ENCODE measurements at places on chromosomes 5 and 9. TPM values are rescaled to one million over a fixed set of nuclear protein-coding genes. Genes with fewer than 3 reads are reported as not detected.

- DNase-seq = no peak
Observed at GRCh38 chr9:4034404-4034803, 265.5 kb downstream of the GLIS3 start.

DNA sequence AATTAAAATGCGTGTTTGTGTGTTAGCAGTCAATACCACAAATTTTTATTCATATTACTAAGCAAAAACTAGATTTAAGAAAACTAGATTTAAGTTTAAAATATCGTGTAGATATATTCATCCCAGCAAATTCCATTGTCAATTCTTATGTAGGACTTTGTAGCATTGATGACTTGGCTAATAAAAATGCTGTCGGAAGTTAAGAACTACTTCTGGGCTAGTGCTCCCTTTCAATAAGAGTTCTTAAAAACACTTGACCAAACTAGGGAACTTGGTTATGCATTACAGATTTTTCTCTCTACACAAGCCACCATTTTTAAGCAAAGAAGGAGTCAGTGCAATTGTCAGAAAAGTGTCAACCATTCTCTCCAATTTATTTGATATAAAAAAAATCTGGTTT is 68.7 kb upstream of the RAD23B start:
- DNase-seq = no peak

- no peak for DNase-seq
Observed at GRCh38 chr9:118891213-118891612, 478.0 kb downstream of the BRINP1 start.

DAPK1 gene
- 16.7 TPM for polyA plus RNA-seq

- DNase-seq = no peak
Observed at GRCh38 chr5:33417632-33418031, 23.1 kb upstream of the TARS1 start.

MLANA gene
- polyA plus RNA-seq = not detected

PDCD1LG2 gene
- polyA plus RNA-seq = 1.6 TPM

FGF18 gene
- not detected for polyA plus RNA-seq

DNA sequence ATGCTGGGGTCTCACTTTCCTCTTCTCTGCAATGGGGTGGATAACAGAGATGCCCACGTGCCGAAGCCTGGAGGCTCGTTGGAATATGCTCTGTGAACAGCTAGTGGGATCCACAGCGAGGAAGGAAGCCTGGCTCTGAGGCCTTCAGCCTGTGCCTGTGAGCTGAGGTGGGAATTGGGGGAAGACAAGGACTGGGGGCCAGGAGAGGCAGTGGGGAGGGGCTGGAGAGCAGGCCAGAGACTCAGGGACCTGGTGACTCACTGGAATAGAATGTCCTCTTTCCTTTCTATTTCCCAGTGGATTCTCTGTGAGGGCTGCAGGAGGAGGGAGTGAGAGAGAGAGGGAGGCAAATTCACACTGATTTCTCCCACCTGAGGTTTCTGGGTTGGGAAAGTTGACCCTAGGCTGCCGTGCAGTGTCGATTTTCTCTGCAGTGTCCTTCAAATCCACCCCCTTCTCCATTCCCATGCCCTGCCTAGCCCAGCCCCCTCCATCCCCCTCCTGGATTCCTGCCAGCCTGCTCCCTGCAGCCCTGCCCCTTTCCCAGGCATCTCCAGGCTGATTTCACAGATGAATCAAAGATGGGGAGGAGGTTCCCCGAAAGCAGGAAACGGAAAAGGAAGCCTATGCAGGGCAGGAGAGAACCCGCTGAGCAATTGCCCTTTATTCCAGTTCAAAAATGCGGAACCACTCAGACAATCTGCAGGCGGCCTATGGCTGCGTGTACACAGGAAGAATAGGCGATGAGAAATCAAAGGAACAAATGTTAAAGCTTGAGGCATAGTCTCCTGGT is 1.4 kb upstream of the SPAAR start:
- peak; percentile 84 for DNase-seq

DNA sequence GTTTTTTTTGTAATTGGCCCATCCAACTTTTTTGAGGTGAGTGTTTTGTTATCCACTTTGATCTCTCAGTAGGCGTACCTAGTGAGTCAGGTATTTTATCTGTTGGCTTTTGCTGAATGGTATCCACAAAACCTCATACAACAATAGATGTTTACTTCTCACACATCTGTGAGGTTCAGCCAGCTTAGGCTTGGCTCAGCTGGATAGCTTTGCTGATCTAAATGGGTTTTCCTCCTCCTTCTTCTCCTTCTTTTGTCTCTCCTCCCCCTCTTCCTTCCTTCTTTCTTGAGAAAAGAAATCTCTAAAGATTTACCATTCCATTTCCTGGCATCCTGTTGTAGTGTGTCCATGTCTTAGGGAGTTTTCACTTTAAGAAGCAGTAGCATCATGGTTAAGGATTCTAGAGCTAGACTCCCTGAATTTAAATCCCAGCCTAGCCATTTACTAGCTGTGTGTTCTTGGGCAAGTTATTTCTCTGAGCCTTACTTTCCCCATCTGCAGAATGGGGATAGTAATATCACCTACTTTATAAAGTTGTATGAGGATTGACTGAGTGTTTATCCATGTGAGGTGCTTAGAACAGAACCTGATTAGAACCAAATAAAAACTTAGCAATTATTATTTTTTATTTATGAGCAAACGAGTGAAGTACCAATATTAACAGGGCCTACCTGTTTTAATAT is 126.3 kb downstream of the ARHGAP26 start:
- no peak for DNase-seq

NOXA1 gene
- polyA plus RNA-seq = 2.9 TPM

DNA sequence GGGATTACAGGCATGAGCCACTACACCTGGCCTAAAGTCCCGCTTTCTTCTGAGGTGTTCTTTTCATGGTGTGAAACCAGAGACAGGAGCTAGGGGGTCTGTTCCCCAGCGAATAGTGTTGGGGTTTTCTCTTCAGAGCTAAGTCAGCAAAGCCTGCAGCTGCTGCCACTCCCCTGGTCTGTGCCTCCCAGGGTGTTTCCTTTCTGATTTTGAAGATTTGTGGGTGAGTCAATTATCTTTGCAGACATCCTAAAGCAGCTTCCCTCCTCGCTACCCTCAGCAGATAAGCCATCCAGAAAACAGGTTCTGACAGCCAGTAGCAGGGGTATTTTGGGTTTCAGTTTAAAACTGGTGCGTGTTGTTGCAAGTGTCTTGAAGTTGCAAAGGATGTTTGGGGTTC is 72.0 kb upstream of the IQGAP2 start:
- DNase-seq = no peak

GNAQ gene
- 25.9 TPM for polyA plus RNA-seq

- no peak for DNase-seq
Observed at GRCh38 chr9:38012767-38013450, 56.1 kb downstream of the SHB start.

DNA sequence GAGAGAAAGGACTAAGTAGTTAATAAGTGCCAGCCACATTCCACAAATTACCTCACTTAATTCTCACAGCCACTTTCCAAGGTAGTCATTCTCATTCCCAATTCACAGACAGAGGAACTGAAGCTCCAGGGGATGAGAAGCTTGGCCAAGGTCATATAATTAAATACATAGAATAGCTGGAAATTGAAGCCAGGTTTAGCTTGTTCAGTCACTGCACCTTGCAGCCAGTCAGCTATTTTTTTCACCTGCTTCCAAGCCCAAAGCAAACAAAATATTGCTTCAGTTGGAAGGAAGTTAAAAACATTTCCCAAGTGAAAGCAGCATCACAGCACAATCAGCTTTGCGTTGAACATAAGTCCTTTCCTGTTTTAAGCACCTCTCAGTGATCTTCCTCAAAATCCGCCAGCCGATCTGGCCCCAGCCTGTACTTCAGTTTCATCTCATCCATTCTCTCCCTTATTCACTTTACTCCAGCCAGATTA is 4.8 kb downstream of the ALDH1A1 start:
- no peak for DNase-seq

GRCh38 chr9:136700959-136701667 is 11.3 kb upstream of the DIPK1B start:
- DNase-seq = no peak

- no peak for DNase-seq
Observed at GRCh38 chr5:139126711-139127111, 71.5 kb downstream of the SIL1 start.

GRCh38 chr5:91176288-91177016 is 206.7 kb downstream of the ARRDC3 start:
- no peak for DNase-seq

DNA sequence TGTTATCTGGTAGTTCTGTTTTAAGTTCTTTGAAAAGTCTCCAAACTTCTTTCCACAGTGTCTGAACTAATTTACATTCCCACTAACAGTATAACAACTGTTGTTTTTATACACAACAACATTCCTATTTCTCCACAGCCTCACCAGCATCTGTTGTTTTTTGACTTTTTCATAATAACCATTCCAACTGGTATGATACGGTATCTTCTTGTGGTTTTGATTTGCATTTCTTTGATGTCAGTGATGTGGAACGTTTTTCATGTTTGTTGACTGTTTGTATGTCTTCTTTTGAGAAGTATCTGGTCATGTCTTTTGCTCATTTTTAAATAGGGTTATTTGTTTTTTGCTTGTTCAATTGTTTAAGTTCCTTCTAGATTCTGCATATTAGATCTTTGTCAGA is 12.6 kb upstream of the GRAMD2B start:
- no peak for DNase-seq

TNC gene
- 88.4 TPM for polyA plus RNA-seq

DNA sequence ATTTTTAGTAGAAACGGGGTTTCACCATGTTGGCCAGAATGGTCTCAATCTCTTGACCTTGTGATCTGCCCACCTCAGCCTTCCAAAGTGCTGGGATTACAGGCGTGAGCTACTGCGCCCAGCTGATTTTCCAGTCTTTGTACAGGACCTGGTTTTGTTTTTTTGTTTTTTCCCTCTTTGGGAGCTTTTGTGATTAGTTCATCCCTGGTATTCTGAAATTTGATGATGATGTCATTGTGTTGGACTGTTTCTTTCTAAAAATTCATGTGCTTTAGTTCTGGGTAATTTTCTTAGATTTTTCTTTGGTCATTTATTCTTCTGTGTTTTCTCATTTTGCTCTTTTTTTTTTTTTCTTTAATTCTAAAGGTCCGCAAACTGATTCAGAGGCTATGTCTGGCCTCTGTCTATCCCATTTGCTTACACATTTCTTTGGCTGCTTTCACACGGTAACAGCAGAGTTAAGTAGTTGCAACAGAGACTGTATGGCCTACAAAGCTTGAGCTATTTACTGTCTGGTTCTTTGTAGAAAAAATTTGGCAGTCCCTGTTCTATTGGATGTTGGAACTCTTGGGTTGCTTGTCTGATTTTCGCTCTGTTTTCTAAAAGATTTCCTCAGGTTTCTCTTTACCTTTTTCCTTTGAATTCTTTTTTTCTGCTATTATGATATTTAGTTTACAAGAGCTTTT is 24.8 kb downstream of the STX17 start:
- no peak for DNase-seq

DNA sequence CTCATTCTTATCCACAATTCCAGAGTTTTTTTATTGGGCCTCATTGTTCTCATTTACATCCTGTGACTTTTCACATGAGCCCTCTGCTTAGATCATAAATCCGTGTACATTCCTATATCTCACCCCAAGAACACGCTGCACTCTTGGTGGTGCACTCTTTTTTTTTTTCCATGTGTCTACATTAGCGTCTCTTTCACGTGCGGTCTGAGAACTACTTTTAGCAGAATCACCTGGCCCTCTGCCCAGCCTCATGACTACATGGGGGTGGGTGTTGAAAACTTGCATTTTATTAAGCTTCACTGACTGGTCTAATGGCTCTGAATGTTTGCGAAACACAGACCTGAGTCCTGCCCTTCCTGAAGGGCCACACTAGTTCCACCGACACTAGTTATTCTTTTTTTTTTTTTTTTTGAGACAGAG is 18.6 kb downstream of the C9orf57 start:
- peak; percentile 67 for DNase-seq

TMEM252 gene
- polyA plus RNA-seq = 0.75 TPM

LCN1 gene
- not detected for polyA plus RNA-seq

- no peak for DNase-seq
Observed at GRCh38 chr5:77302247-77302646, 91.8 kb downstream of the PDE8B start.

- no peak for DNase-seq
Observed at GRCh38 chr5:107621089-107621488, 49.6 kb downstream of the EFNA5 start.

GRCh38 chr5:146967646-146968045 is 89.1 kb upstream of the PPP2R2B start:
- no peak for DNase-seq
